Tibial artery (tissue), 4 donors: ENCODE measurements at places on chromosomes 5 and 9.

DNA sequence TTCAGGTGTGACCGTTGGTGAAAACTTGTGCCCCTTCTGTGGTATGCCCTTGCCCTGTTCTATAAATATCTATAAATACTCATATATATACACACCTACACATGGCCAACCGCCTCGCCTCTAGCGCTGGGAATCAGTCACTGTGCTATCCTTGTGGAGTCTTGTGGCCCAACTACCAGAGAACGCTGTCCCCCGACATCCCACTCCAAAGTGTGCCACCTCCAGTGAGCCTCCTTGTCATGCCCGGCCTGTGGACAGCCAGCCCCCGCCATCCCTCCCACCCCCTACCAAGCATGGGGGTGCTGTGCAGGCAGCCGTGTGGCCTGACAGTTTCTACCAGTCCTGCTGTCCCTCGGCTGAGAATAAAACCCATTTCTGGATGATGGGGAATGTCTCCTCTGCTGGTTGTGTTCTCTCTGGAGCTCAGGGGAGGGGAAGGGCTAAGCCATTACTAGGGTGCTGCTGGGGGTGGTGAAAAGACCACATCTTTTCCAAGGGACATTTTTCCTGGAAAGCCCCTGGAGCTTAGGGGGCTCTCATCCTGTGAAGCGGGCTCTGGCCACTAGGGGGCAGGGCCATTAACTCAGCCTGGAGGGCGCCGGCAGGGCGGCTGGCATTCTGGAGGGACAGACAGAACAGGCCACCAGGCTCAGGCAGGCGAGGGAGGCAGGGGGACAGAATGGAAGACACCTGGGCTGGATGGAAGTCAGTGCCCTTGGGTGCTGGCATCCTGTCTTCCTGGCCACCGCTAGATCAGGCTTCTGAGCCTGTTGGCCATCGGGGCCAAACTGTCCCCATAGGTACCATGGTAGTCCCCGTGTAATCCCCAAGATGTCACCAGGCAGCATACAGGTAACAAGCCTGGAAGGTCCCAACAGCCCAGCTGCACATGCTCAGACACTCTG lies 20.7 kb downstream of the GOLGA2 start:
- H3K4me1 ChIP-seq = peaks cover 19% of the 10 kb centered on the region
- no peak overlapping the region for H3K27ac ChIP-seq
- DNase-seq = peak; percentile 73

DNA sequence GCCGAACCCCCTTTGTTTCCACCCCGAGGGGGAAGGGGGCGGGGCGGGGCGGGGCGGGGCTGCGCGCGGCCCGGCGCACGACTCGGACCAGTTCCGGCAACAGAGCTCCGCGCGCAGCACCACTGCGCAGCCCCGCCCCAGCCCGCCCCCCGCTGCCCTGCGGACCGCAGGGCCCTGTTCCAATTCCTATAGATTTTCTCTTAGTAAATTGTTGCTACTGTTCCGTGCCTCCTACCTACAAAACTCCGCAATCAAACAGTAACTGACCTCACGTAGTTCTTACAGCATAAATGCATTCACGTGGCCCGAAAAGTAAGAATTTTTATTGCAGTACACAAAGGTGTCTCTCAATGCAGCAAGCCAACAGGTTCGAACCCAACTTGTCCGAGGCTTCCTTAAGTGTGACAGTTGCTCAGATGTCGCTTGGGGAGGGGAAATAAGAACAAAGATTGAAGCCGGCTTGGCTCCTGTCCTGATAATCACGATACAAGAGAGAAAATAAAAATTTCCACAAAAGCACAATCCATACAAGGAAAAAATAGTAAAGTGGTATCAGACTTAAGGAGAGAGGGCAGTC lies 1.2 kb upstream of the RNF38 start:
- no peaks in the 10 kb centered on the region for H3K36me3 ChIP-seq
- DNase-seq = peak; percentile 51
- peak overlapping the region; percentile 86 for H3K27ac ChIP-seq
- H3K27me3 ChIP-seq = no peaks in the 10 kb centered on the region

GRCh38 chr5:9128136-9128535 lies 417.7 kb downstream of the SEMA5A start:
- H3K4me1 ChIP-seq = no peaks in the 10 kb centered on the region
- H3K27ac ChIP-seq = no peak overlapping the region
- no peaks in the 10 kb centered on the region for H3K36me3 ChIP-seq
- no peak for DNase-seq
- H3K27me3 ChIP-seq = no peaks in the 10 kb centered on the region
- no peak overlapping the region for H3K4me3 ChIP-seq

DNA sequence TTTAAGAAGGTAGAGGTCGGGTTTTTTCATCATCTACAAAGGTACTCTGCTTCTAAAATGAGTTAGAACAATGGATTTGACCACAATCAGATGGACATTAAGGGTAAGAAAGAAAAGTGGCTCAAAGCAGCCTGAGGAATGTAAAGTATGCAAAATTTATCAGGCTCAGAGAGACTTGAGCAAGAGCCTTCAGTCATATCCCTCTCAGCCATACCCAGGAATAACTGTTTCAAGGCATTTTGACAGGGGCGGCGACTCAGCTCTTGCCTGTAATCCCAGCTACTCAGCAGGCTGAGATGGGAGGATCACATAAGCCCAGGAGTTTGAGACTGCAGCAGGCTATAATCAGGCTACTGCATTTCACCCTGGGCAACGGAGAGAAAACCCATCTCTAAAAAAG lies 38.8 kb upstream of the ANXA2R start:
- no peak for DNase-seq
- no peaks in the 10 kb centered on the region for H3K27me3 ChIP-seq
- no peak overlapping the region for H3K27ac ChIP-seq
- no peak overlapping the region for H3K4me3 ChIP-seq
- peaks cover 25% of the 10 kb centered on the region for H3K36me3 ChIP-seq

GRCh38 chr9:2623288-2624050 lies 1.9 kb downstream of the VLDLR start:
- H3K36me3 ChIP-seq = no peaks in the 10 kb centered on the region
- peak; percentile 58 for DNase-seq
- peak overlapping the region; percentile 92 for H3K27ac ChIP-seq

DNA sequence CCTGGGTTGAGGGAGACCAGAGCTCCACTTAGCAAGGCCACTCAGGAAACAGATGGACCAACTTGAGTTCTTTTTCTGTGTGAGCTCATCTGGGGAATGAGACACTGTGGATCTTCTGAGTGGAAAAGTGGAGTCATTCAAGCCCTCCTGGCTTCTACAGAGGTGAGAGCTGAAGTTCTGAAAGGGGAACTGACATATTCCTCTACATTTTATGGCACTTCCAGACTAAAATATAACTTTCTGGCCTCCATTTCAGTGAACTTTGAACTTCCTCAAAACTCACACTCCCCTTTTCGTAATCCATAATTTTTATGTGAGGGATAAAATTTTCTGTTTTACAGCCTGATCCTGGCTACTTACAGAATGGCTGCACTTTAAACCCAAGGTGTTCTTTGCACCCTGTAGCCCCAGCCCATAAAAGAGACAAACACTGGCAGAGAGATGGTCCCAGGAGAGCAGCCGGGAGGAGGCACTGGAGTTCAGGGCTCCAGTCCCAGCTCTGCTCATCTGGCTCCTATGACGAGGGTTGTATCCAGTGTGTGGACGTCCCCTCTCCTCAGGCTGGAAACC lies 10.8 kb downstream of the SPAAR start:
- H3K36me3 ChIP-seq = no peaks in the 10 kb centered on the region
- no peaks in the 10 kb centered on the region for H3K27me3 ChIP-seq
- DNase-seq = no peak
- H3K27ac ChIP-seq = peak overlapping the region; percentile 5

DNA sequence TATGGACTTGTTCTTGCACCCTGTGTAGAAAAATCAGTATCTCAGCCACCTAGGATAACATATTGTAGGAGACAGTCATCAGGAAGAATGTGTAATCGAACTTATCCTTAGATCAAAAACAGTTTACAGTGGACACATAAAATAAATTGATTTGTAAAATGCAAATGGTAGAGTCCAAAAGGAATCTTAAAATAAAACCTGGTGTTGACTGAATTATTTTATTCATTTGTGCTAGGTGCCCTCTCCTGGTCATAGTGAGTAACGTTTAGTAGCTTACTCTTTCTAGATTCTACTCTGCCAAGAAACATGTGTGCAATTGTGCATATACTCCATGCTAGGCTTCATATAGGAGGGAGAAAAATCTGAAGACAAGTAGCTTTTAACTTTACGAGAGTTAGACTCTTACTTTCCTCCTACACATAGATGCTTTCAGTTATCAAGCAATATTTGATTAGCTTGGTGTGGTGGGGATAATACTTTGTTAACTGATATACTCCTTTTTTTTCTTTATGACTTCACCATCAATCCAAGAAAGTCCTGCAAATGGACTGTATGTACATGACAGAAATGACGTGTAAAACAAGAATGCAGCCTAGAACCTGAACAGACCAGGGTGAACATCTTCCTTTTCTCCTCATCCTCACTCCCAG lies 23.7 kb upstream of the LOX start:
- H3K4me1 ChIP-seq = no peaks in the 10 kb centered on the region
- no peak overlapping the region for H3K27ac ChIP-seq
- no peak for DNase-seq
- H3K27me3 ChIP-seq = no peaks in the 10 kb centered on the region
- H3K4me3 ChIP-seq = no peak overlapping the region

- H3K27me3 ChIP-seq = no peaks in the 10 kb centered on the region
- DNase-seq = no peak
- no peak overlapping the region for H3K4me3 ChIP-seq
Observed at GRCh38 chr9:130766927-130767307, 68.1 kb upstream of the ABL1 start.

DNA sequence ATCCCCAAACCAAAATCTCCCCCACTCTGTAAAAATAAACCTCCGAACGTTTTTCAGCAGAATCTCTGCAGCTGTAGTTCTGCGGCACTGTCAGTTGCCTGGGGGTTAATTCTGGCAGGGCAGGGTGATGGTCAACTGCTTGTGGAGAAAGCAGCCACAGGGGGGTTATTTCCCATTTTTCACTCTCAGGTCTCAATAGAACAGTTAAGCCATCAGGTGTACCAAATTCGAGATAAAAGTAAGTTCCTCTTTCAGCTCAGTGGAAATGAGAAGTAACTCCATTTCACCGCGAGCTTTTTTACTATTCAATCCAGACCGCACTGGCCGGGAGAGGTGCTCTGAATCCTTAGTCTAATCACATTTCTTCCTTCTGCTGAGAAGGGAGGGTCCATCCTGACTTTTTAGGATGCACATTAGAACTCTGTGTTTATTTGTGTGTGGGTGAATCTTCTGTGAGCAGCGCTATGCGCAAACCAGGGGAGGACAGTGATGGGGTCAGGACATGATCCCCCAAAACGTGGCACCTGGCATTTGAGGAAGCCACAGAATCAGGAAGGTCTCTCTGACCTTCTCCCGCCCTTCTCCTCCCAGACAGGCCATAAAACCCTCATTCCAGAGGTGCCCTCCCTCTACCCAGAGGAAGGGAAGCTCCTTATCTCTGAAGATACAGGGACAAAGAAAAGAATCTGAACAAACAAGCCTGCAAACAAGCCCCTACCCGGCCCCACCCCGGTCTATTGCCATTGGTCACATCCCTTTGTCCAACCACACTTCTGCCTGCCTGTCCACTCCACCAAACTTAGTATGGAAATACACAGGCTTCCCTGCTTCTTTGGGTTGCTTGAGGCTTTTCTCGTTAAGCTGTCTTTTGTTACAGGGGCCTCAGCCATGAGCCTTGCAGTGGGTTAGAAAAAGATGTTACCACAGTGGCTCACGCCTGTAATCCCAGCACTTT lies 229.0 kb downstream of the ROR2 start:
- no peaks in the 10 kb centered on the region for H3K4me1 ChIP-seq
- peaks cover 21% of the 10 kb centered on the region for H3K27me3 ChIP-seq
- no peak overlapping the region for H3K27ac ChIP-seq

DNA sequence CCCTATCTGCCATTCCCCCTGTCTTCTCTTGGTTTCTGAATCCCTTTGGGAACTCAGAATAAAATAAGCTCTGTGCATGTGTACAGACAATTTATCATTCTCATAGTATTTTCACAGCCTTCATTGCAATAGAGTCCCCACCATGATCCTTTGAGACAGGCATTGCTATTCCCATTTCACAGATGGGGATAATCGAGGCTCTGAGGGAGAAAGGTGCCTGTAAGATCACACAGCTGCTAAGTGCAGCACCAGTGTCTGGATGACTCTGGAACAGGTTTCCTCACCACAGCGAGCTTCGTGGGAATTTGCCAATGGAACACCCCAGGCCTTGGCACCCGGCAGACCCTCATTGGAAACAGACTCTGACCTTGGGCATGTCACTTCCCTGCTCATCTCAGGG lies 293.6 kb downstream of the NSG2 start:
- no peaks in the 10 kb centered on the region for H3K4me1 ChIP-seq
- peaks cover 30% of the 10 kb centered on the region for H3K27me3 ChIP-seq
- H3K4me3 ChIP-seq = no peak overlapping the region
- DNase-seq = no peak
- no peak overlapping the region for H3K27ac ChIP-seq
- no peaks in the 10 kb centered on the region for H3K36me3 ChIP-seq

- H3K36me3 ChIP-seq = no peaks in the 10 kb centered on the region
- DNase-seq = no peak
- H3K27ac ChIP-seq = no peak overlapping the region
- no peaks in the 10 kb centered on the region for H3K27me3 ChIP-seq
Observed at GRCh38 chr5:67319935-67320725, 123.5 kb upstream of the CD180 start.

- DNase-seq = no peak
- no peak overlapping the region for H3K4me3 ChIP-seq
- H3K4me1 ChIP-seq = no peaks in the 10 kb centered on the region
- H3K27ac ChIP-seq = no peak overlapping the region
- H3K27me3 ChIP-seq = no peaks in the 10 kb centered on the region
- H3K36me3 ChIP-seq = no peaks in the 10 kb centered on the region
Observed at GRCh38 chr5:103454770-103455169, 107.8 kb downstream of the NUDT12 start.
